Stimulated activated CD8-positive, alpha-beta memory T cell treated with anti-CD3 and anti-CD28 coated beads, Interleukin-4, amount 100 ng/mL, for 1 hour (primary cell): ENCODE measurements at places on chromosomes 7 and 10.

- no peak for DNase-seq
These were observed 29.6 kb downstream of the ANKRD16 start for GRCh38 chr10:5860066-5860465.

- no peak for DNase-seq
These were observed 50.9 kb downstream of the LAMB4 start for GRCh38 chr7:108079276-108079647.

DNA sequence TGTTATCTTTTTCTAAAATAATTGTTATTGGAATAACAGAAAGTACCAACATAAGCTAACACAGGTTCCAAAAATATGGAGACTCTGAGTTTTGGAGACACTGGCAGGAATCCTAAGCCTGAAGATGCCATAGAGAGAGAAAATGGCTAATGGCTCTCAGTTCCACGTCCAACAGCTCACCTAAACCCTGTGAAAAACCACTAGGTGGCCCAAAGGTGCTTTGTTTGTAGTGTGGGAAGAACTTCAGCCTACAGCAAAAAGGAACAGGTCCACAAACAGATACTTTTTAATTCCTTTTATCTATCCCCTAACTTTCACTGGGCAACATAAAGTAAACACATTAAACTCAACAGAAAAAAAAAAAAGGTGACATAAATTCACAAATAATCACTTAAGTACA lies 272.3 kb downstream of the SEMA3D start:
- DNase-seq: no peak

DNA sequence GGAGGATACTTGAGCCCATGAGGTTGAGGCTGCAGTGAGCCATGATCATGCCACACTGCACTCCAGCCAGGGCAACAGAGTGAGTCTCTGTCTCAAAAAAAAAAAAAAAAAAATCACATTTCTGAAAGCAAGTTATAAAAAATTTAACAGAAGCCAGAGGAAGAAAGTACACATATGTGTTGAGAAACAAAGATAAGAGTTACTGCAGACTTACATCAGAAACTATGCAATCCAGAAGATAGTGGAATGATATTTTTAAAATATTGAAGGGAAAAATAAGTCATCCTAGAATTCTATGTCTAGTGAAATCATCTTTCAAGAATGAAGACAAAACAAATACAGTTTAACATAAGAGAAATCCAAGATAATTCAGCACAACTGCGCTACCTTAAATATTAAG lies 46.9 kb downstream of the ZNF518A start:
- DNase-seq: no peak

DNA sequence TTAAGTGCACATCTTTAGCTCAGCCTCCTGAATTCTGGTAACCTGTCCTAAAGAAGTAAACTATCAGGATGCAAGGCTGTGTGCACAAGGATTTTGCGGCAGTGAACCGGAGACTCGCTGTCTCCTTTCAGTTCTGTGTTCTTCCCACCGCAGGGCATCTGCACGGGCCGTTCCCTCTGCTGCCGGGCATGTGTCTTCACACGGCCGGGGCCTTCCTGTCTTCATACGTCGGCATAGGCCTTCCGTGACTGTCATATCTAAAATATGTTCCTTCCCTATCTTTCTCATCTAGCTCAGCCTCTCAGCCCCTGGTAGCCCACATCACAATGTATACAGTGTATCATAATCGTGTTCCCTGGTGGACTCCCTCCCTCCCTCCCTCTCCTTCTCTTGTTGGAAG lies 16.4 kb downstream of the PALD1 start:
- DNase-seq: no peak

DNA sequence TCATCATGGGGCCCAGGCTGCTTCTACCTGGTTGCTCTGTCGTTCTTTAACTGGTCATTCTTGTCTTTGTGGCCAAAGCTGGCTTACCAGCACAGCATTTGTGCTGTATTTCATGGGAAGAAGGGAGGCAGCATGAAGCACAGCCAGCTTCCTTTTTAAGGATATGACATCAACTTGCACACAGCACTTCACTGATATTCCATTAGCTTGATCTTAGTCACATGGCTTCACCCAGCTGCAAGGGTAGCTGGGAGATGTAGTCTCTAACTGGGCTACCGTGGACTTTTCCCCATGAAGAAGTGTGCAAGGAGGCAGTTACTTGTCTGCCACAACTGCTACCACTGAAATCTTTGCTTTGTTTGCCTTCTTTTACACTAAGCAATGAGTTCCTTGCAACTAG lies 525.2 kb downstream of the LRMDA start:
- no peak for DNase-seq

GRCh38 chr7:5442757-5443305 lies 19.2 kb upstream of the TNRC18 start:
- DNase-seq: no peak

DNA sequence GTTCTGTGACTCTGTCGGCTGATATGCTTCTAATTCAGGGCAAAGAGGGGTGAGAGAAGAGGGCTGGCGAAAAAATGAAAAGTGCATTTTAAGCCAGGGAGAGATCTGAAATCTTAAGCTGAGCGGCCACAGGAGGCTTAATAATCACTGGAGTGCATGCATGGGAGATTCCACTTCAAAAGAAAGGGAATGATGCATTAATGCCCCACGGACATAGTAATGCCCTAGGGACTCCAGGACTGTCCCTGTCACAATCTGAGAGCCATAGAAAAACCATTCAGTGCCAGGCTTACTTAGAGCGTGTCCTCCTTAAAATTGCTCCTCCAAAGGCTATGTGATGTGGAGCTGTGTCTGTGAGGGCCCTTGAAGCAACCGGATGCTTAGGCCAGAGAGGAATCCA lies 75.1 kb downstream of the NHLRC2 start:
- no peak for DNase-seq

DNA sequence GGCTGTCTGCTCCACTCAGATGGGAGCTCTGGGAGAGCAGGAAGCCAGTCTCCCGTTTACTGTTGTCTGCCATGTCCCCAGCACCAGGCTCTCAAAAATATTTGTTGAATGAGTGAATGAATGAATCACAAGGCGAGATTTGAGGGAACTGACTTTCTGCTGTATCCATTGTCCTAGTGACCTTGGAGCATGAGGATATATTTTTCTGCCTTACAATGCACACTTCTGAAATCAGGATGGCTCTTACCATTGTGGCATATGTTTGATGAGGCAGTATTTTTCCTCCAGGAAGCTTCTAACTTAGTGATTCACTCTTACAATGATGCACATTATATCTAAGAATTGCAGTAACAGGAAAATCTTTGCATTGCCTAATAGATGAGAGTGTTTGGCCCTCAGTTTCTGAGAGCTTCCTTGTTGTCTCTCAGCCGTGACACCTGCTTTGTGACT lies 136.4 kb downstream of the RPS24 start:
- DNase-seq: no peak

GRCh38 chr7:142481548-142481947 lies 223.7 kb upstream of the PRSS58 start:
- DNase-seq: no peak

- no peak for DNase-seq
These were observed 145.1 kb downstream of the SEMA3D start for GRCh38 chr7:85041605-85042216.

- no peak for DNase-seq
These were observed 100.8 kb upstream of the FAM20C start for GRCh38 chr7:91396-92175.

- no peak for DNase-seq
These were observed 45.9 kb upstream of the ANTXRL start for GRCh38 chr10:46240684-46241565.

GRCh38 chr10:43731486-43731885 lies 82.8 kb upstream of the ZNF32 start:
- no peak for DNase-seq

DNA sequence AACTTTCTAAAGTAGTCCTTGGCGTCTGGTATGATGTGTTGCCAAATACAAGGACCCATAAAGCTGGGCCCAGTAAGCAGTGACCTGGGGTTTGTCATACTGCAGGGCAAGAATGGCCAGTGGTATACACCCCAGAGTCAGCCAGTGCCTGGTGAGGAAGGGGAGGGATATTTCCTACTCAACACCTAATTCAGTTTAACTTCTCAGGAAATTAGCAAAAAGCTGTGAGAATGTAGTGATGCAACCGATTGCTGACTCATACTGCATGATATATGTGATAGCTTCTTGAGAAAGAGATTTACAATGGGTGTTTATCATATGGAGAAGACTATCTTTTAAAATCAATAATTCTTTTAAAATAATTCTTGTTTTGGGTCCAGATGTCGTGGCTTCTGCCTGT lies 889.3 kb upstream of the CELF2 start:
- DNase-seq: no peak

DNA sequence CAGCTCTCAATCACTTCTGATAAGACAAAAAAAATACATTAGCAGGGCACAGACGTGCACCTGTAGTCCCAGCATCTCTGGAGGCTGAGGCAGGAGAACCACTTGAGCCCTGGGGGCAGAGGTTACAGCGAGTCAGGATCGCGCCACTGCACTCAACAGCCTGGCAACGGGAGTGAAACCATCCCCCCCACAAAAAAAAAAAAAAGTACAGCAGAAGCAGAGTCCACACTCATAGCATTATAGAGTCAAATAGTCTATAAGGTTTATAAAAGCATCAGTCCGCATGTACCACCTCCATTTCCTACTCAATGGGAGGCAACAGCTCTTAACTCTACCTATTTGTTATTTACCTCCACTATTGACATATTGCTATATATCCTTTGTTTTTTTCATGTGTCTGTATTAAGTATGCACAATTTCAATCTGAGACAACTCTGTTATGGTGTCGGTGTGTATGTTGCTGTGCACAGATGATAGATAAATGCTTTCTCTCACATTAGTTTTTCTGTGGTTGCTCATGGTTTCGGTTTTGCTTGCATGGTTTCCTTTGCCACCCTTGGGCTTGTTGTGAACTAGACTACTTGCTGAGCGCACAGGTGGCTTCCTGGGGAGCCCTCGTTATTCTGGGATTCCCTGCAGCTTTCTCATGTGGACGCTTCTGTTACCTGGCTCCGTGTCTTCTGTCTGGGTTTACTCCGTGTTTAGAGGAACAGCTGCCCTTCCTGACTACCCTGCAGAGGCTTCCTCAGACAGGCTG lies 40.4 kb downstream of the PROSER2 start:
- no peak for DNase-seq

DNA sequence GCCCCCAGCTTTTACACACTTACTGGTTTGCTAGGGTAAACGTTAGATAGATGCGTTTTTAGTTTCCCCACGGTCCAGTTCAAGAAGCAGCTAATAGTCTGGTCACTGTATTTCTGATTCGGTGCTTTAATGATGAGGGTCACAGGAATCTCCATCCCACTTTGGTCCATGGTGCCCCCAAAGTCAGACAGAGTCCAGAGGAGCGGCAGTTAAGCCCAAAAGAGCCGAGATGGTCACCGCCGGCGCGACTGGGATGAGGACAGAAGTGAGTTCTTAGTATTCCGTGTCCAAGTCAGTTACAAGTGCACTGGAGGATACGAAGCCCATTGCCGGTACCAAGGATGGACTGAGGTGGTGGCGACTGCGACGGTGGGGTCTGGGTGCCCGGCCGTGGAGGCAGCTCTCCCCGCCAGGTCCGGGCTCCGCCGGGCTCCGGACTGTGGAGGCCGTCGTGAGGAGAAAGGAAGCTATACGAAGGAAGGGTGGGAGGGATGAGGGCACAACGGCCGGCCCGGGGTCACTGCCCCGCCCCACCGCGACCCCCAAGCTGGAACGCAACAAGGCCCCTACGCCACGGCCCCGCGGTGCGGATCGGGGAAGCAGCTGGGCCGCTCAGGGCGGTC lies 663 bp downstream of the HERPUD2 start:
- DNase-seq: no peak

DNA sequence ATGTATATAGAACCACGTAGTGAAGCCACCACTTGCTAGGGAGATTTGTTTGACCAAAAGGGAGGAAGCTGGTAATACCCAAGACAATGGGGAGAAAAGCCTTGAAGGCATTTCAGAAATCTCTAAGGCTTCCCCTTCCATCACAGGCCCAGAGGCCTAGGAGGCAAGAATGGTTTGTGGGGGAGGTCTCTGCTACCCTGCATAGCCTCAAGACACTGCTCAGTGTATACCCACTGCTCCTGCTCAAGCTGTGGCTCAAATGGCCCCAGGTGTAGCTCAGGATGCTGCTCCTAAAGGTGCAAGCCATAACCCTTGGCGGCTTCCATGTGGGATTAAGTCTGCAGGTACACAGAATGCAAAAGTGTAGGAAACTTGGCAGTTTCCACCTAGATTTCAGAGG lies 1105.8 kb downstream of the GATA3 start:
- DNase-seq: no peak

DNA sequence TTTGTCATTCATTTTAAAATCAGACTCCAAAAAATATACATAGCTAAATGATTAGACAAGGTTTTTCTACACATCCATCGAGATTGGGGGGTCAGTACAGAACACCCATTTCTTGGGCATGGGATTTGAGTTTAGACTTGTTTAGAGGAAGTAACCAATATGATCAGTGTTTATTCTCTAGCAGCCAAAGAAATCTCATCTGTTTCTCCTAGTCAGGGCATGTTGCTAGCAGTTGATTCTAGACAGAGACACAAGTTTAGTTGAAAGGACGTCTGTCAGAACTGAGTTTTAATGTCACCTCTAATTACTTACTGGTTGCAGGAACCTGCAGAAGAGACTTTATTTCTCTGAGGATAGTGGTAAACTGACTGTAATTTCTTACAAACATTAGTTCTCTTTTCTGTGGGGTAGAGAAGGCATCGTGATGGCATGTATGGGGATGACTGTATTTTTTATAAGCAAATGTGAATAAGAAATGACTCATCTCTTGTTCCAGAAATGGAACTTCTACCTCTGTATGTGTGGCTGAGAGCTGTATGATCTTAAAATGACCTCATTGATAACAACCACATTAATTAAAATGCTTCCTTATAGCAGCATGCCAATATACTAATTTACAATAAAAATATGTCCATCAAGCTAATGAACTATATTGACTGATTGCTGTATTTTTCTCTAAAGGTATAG lies 30.6 kb upstream of the RHOBTB1 start:
- DNase-seq: no peak

DNA sequence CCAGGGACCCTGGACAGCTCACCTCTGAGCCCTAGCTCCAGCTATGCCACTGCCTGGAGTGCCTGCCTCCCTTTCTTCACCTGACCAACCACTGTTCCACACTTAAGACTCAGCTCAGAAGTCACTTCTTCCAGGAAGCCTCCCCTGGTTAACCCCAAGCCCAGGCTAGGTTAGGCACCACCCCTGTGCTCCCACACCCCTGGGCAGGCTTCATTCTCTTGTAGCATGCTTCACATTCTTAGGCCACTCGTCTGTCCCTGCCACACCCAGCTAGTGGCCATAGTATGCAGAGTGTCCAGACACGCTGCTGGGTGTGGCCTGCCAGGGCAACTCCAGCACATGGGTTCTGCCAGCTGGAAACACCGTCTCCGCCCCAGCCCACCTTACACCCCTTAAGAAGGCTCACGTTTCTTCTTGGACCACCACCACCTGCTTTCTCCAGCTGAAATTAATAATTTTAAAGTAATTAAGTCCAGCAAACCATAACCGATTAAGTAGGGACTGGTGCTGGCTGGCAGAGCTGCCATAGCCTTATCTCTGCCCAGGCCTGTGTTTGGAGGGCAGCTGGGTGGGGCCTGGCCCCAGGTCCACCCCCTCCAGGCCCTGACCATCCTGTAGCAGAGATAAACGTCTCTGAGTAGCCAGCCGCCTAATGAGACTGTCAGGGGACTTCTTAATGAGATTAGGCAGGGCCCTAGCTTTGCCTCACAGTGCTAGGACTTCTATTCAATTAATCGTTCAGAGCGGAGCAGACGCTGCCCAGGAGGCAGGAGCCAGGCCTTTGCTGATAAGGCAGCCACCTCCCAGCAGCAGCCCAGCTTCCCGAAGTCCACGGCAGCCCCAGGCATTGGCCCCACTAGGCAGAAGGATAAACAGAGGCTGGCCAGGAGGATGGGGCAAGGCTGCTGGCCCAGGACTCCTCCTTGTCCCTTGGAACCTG lies 20.5 kb downstream of the GRID1 start:
- DNase-seq: no peak
